ENCODE measurements at places on chromosomes 1 and 21.

DNA sequence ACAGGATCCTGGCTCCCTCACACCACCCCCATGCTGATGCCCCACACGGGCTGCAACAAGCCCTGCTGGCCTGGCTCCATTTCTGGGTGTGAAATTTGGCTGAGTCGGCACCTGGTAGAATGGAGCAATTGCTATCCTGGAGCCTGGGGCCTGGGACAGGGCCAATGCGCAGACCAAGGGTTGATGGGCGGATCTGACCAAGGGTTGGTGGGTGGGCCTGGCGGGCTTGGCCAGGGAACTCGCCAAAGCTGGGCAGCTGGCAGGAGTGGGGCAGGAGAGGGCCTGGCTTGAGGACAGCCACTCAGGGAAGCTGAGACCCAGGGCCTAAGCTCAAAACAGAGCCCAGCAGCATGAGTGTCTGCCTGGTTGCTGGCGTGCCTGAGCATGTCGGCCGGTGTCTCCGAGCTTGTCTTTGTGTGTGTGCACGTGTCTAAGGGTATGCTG, 70.9 kb upstream of the POU3F1 start:
- DNase-seq, result no peak

DNA sequence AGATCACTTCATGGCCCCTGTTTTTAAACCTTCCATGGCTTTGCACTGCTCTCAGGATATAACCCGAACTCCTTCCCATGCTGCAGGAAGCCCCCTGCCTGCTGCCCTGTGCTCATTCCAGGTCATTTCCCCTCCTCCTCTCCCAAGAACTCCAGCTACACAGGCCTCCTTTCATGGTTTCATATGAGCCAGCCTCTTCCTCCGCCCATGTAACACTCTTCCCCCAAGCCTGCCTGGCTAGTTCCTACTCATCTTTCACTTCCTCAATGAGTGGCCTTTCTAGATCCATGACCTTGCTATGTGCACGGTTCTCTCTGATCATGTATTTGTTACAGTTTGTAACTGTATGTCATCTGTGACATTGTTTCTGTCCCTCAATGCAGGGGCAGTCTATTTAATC, 3.1 kb upstream of the NCF2 start:
- DNase-seq, result peak; percentile 14

DNA sequence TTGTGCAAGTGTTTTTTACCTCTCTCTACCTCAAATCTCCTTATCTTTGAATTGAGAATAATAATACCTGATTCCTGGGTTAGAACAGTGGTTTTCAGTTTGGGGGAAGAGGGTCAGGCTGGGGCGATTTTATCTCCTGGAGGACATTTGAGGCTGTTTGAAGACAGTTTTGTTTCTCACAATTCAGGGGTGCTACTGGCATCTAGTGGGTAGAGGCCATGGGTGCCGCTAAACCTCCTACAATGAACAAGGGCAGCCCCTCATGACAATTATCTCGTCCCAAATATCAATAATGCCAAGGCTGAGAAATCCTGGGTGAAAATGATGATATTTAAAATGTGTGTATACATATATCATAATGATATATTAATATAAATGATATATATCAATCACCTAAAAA, 139.1 kb upstream of the USH2A start:
- no peak for DNase-seq

DNA sequence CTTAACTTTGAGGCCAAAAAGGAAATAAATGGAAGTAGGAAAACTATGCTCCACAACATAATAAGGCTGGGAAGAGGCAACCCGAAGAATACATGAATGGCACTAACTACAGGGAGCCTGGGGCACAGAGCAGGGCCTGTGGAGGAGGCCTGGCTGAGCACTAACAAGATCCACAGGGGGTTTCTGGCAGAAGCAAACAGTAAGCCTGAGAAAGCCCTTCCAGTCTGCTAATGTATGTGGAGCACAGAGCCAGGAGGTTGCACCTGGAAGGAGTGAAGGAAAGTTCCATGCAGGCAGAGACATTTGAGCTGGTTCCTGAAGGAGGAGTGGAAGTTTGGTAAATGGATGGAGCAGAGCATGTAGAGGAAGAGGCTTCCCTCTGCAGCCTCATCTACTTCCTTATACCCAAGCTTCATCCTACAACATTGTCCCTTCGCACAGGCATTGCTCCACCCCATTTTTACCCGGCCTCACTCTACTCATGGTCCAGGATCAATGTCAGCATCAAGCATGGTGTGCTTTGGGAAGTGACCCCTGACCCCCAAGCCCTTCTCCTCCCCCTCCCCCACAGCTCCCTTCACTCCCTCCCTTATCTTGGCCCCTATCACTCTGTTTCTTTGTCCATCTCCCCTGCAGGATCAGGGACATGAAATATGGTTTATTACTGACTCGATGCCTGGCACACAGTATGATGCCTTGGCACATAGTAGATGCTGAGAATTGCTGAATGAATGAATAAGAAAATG, 23.3 kb downstream of the SHISA4 start:
- no peak for DNase-seq

DNA sequence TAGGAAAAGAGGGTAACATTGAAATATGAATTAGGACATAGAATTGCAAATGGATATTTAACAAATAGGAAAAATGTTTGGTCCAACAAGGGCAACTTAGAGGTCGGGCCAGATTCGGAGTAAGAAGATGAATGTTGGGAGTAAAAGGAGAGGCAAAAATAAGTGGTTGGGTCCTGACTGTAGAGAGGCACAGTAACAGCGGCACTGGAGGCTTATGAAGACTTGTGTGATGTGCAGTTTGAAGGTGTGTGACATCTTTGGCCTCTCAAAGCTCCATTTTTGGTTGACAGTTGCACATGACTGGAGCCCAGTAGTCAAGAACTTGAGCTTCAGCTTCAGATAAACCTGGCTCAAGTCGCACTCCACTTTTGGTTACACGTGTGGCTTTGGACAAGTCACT, 109.9 kb upstream of the PAXBP1 start:
- no peak for DNase-seq

GRCh38 chr1:87739704-87740103, 411.0 kb downstream of the LMO4 start:
- DNase-seq, result no peak

GRCh38 chr1:223725578-223725977, 13.2 kb downstream of the CAPN2 start:
- no peak for DNase-seq

All from nucleus accumbens (tissue), 56 donors.